Stimulated activated CD4-positive, alpha-beta T cell treated with anti-CD3 and anti-CD28 coated beads, Interleukin-1b, Interleukin-23, amount 100 ng/mL, for 24 hours (primary cell): ENCODE measurements at places on chromosomes 2 and 18.

- no peak for DNase-seq
Observed at GRCh38 chr2:176175709-176176607, 12.5 kb upstream of the HOXD1 start.

DNA sequence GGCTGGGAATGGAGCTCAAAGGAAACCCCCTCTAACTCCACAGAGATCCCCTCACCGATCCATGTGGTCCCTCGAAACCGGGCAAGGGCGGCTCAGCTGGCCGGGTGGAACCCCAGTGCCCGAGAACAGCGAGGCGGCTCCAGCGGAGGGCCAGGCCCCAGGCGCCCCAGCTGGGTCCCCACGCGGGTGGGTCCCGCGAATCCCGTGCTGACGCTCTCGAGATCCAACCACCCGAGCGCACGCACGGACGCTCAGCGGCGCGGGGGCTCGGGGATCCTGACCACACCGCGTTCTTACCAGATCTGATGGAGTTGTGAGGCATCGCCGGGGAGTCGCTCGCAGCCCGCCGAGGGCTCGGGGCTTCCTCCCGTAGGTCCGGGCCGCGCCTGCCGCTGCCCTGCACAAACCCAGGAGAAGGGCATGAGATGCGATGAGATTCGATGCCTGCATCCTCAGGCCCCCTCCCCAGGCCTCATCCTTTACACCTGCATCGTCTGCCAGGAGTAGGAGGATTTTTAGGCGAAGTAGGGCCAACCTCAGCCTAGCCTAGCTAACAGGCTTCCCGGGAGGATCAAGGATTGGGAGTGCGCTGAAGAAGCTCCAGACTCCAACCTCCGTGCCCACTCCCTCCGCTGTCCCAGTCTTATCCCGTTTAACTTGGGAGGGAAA, 514 bp downstream of the PAX8 start:
- no peak for DNase-seq

DNA sequence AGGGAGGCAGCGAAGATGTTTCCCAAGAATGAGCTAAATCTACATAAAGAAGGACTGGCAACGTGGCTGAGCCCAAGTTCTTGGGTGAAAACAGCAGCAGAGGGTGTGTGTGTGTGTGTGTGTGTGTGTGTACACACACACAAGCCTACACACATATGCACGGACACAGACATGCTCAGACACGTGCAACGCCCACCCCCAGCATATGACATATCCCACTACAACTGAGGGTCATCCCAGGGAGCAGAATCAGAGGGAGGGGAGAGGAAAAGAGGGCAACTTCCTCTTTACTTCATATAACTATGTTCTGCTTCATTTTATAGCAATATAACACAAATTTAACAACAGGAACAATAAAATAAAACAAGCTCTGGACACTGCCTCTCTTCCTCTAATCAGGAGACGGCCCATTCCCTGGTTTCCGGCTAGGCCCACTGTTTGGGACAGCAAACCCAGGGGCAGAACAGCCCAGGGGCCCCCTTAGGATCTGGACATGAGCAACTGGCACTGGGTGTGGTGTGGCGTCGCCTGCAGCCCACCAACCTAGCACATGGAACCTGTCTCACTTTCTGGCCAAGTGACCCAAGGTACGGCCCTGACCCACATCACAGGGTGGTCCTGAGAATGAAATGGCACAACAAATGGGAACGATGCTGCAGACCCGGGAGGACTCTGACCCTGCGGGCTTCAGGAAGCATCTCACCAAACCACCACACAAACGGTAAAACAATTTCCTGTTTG, 25.0 kb downstream of the FAM178B start:
- no peak for DNase-seq

DNA sequence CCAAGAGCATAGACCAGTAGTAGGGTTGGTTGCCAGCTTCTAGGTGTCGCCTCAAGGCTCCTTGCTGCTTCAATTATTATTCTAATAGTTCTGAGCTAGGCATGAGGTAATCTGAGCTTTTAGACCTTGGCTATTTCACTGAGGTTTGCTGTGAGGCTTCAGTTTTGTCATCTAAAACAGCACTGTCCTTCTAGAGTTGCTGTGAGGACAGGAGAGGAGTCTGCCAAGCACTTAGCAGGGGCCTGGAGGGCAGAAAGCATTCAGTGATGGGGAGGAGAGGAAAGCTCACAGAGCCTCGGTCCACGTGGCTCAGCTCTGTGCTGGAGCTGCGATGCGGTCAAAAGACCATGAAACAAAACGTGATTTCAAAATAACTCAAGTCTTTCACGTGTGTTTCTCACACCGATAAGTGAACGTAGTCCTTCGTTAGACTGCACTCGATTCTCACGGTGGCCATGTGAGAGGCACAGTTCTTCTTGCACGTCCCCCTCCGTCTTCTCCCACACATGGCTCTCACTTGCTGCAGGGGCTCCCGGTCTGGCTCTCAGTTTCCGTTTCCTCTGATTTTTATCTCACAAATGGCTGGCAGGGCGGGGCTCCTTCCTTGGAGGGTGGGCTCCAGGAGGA, 113.7 kb downstream of the B3GNT2 start:
- DNase-seq: no peak

DNA sequence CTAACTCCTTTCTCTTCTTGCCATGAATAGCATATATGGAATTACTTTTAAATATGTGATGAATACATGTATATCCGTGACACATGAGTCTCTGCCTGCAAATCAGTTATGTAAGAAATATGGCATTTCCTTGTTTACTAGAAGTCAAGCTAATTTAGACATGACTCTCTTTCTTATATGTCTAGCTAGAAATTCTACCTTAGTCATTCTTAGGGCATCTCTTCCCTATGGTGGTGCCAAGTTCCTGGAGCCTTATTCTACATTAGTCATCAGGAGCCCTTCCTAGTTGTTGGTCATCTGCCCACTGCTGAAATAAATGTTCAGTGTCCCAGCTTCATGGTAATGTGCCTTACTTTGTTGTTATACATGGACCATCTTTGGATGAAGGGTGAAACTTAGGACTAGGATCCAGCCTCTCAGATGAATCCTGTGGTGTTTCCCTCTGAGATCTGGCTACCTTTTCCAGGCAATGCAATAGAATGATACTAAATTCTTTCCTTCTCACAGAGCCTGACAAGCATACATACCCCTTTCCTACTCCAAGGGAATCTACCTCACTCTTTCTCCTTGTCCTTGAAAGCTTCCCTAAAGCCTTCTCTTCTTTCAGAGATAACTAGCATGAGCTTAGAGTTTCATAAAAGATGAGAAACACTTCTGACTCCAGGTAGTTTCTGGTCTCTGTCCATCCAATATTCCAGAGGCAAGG, 415.3 kb upstream of the VWC2L start:
- no peak for DNase-seq

DNA sequence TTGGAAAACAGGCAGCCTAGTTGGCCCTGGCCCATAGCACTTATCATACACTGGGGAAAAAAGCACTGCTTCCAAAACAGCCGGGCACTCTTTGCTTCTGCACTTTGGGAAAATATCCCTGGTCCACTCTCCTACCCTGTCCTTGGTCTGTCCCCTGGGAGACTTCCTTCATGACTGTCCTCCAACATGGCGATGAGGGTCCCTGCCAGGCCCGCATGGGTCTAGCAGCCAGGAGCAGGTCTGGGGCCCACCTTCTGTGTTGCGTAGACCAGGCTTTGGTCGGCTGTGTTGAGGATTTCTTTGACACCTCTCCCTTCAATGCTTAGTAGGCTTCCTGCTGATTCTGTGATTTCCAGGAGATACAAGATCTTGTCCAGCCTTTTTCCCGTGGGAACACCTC, 12.2 kb downstream of the KCNF1 start:
- no peak for DNase-seq

GRCh38 chr2:43268066-43268953, 41.9 kb upstream of the ZFP36L2 start:
- no peak for DNase-seq

GRCh38 chr2:96531872-96532505, 4.6 kb upstream of the ARID5A start:
- DNase-seq: peak; percentile 79

- DNase-seq: no peak
Observed at GRCh38 chr2:218727502-218728165, 17.0 kb downstream of the TTLL4 start.

- DNase-seq: peak; percentile 5
Observed at GRCh38 chr2:174844295-174844708, 80.0 kb upstream of the CHRNA1 start.

DNA sequence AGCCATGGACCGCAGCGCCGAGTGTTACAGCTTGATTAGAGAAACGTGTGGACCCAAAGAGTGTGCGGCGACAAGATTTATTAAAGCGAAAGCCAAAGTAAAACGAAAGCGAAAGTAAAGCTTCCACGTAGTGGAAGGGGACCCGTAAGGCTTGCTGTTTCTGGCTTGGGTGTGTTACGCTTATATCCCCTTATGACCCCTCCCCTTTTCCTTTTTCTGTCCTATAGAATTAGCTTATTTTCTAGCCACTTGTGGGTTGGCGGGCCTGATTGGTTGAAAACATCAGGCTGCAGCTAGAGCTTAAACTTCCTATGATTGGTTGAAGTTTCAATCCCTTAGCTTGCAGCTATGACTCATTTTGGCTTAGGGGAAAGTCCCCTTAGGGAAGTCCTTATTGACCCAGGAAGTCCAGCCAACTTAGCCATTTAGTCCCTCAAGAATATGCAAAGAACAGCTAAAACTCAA, 969.7 kb downstream of the DCDC2C start:
- no peak for DNase-seq
